ENCODE measurements at places on chromosomes 7 and 10.

DNA sequence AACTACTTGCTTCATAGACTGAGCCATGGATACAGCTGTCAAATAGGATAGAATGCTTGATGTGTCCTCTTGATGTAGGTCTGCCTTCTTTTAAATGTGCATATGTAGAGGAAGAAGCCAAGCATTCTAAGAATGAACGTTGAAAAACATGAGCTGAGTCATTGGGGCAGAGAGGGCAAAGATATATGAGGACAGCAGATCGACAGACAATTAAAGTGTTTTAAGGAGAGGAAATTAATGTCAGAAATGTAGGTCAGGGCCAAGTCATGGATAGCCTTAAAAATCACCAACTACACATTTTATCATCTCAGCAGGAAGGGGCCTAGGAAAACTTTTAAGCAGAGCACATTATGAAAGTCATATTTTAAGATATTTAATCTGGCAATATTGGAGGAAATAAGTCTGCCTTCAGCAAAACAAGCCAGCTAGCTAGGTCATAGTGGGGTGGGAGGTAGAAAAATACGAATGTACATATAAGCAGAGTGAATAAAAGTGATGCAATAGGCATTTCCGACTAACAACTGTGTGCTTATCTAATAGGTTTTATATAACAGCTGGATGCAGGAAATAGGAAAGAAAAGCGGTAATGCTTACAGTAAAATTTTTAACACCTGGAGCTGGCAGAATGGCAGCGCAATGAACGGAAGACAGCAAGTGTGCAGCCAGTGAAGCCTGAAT lies 638.3 kb upstream of the TPK1 start:
- DNase-seq: no peak

DNA sequence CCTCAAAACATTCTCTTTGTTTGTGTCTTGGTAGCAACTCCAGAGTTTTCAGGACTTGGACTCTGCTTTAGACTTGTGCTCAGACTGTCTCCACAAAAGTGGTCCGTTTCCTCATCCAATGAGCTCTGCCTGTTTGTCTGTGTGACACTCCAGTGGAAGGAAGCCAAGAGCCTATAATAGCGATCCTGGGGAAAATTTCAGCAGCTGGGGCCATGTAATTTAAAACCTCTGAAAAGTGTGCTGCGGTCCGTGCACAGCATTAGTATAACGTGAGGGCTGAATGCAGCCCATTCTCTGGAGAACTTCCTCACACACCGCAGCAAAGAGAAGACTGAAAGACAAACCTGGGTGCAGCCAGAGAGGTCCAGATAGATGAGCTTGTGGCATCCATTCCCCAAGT lies at the start of gene LRRC17:
LRRC17 (plus strand) TSS at position 259 of the 400 bp plus-strand sequence. CDS start 20,914 bp downstream, outside the sequence.
- DNase-seq: no peak

- DNase-seq: no peak
Observed at GRCh38 chr10:69179089-69179742, 818 bp upstream of the SUPV3L1 start.

GRCh38 chr7:105323366-105323765 lies 65.4 kb downstream of the SRPK2 start:
- no peak for DNase-seq

DNA sequence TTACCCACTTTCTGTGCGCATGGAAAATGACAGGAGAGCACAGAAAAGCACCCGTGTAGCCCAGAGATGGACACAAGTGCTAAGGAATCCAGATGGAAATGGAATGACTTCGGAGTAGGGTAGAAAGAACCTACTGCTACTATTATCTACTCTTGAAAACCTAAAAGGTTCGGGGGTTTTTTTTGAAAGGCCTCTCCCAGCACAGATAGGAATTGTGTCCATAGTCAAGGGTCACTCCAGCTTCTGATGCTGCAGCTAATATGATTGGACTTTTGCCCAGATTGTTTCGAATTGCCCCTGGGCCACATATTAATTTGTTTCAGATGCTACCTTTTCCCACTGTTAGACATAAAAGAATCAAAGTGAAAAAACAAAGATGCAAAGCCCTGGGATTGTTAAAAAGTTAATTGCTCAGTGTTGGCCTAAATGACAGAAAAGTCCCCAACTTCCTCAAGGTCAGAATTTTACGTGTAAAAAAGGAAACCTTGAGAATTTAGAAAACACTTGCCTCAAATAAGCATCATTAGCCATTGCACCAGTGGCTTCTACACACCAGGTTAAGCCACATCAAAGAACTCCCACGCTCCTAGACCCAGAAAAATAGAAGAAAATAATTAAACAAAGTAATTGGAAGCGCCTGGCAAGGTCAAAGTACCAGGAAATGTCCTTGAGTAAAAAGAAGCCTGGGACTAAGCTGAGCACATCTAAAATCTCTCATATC lies 40.8 kb upstream of the INSIG1 start:
- no peak for DNase-seq

- no peak for DNase-seq
Observed at GRCh38 chr10:77633376-77633775, 4.2 kb downstream of the KCNMA1 start.

GRCh38 chr10:133052076-133052475 lies 35.6 kb upstream of the ADGRA1 start:
- no peak for DNase-seq

DNA sequence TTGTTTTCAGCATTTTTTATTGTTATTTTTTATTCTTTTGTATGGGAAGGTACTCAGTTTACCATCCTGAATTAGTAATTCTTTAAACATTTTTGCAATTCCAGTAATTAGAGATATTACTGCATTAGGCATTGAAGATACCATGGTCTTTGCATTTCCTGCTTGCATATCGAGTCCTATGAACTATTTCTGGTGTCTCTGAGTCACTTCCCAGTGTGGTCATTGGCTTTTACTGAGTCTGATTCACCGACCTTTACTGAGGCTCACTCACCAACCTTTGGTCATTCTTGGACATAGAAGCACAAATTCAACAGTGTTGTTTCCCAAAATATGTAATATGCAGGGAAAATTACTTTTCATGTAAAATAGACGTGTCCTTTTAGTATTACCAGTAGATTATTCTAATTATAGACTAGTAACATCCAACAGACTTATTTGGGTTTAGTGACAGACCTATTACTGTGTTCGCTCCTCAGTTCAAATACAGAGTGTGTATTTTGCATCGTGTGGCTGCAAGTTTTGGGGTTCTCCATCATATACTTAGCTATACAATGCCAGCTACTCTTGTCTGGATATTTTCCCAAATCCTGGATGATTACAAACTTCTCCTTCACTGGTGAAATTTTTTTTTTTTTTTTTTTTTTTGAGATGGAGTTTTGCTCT lies 180.7 kb upstream of the PRSS1 start:
- peak; percentile 46 for DNase-seq

DNA sequence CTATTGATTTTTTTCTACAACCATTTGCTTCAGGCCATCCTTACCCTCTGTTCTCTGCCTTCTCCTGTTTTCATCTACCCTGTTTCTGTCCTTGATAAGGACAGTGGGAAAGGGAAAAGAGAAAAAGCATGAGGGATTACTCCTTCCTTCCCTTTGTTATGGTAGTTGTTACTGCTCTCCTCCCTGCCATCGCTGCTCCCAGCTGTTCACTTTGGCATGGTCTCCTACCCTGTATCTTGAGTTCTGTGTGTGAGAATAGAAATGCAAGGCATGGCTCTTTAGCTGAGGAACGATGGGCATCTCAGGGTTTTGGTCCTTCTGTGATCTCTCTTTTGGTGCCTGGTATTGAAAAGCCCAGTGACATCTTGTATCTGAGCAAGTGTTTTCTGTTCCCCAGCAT lies 6.4 kb downstream of the CCSER2 start:
- no peak for DNase-seq

DNA sequence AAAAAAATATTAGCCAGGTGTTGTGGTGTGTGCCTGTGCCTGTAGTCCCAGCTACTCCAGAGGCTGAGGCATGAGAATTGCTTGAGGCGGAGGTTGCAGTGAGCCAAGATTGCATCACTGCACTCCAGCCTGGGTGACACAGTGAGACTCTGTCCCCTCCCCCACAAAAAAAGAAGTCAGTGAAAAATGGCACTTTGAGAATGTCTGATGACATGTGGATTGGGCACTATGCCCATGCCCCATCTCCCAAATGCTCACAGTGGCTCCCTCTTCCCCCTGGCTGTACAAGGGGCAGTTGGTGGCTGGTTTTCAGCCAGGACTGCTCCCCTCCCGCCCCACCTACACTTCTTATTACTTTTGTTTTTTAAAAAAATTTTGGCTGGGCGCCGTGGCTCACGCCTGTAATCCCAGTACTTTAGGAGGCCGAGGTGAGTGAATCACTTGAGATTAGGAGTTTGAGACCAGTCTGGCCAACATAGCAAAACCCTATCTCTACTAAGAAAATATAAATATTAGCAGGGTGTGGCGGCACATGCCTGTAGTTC lies 26.1 kb downstream of the IL15RA start:
- peak; percentile 71 for DNase-seq

- peak; percentile 73 for DNase-seq
Observed at GRCh38 chr10:97647556-97647955, 7.1 kb downstream of the PI4K2A start.

GRCh38 chr10:66038623-66039022 lies 887.2 kb upstream of the LRRTM3 start:
- DNase-seq: no peak

DNA sequence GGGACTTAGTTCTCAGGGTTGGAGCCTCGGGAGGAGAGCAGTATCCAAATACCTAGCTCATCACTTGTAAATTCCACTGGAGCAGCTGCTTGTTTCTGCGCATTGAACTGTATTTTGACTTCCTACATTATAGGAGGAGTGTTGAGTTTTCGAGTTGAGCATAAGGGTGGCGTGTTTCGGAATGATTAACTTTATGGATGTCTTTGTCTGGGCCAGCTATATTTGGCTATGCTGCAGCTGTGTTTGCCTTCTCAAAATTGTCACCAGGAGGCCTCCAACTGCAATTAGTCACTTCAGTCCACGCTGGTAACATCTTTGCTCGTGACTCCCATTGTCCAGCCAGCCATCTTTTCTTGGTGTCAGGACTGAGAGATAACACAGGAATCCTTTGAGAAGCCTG lies 9.1 kb downstream of the CELF2 start:
- no peak for DNase-seq

Measured in CD14-positive monocyte (primary cell).